ENCODE measurements at places on chromosomes 7 and 10.

- DNase-seq: no peak
Observed at GRCh38 chr10:88347597-88348304, 235.4 kb downstream of the RNLS start.

- DNase-seq: no peak
Observed at GRCh38 chr10:29621161-29621560, 13.6 kb downstream of the SVIL start.

DNA sequence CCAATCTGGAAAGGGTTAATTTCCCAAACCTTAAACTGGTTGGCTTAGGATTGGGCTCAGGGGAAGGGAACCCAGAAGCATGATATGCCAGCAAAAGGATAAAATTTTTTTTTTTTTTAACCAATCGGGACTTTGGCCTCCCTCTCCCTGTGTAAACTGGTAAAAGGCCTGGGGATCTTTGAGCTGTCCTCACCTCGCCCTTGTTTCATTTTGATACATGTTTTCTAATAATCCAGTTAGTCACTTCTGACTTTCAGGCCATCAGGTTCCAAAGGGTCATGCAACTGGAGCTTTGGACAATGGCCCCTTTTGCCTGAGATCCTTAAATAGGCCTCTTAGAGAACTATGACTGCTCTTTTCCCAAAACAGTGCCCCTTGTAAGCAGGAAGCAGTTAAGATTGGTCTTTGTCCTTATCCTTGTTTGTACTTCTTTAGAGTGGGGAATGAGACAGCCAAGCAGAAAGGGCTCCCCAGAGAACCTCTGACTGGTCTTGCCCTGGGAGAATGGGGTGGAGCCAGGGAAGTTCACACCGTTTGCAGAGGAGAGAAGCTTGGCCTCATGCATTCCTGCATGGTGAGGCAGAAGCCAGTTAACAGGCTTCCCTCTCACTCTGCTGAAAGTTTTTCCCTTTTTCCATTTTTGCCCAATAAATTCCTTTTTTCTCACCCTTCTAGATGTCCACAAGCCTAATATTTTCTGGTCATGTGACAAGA lies 424.2 kb upstream of the CNTNAP2 start:
- no peak for DNase-seq

- no peak for DNase-seq
Observed at GRCh38 chr7:138285129-138285528, 174.9 kb upstream of the TRIM24 start.

DNA sequence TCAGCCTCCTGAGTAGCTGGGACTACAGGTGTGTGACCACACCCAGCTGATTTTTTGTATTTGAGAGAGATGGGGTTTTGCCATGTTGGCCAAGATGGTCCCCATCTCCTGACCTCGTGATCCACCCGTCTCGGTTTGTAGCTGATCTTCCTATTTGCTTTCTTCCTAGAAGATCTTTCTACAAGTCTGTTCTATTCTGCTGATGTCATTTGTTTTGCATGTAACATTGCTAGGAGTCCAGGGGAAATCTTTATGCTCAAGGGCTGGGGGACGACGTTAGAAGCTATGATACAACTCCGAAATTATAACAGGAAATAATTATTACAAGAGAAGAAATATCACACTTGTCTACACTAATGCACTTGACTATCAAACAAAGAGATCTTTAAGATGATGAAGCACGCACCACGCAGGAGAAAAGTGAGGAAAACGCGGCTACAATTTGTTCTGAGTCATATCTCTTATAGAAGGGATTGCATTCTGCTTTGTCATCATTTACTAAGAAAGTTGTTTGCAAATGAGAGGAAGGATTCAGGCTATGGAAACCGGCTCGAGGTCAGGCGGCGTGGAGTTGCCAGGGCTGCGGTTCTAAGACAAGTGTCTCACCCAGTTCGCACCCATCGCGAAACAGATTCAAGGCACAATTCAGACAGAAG lies 103.0 kb upstream of the CARD11 start:
- DNase-seq: no peak

DNA sequence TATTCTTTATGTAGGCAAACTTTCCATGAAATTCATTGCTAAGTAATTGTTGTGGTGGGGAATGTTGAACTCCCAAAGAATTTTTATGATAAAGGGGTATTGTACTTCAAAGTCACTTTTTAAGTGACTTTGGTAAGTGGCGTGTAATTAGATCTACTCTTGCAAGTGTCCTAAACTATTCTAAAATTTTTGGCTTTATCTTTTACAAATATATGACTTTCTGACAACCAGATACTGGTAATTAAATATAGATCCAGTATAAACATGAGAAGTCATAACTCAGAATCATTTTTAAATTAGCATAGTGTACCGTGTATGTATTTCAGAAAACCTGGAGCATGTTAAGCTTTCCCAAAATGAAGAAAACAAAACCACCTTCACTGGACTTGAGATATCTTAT lies 84.7 kb upstream of the HGF start:
- DNase-seq: no peak

- DNase-seq: no peak
Observed at GRCh38 chr7:37826825-37827224, 21.6 kb upstream of the NME8 start.

DNA sequence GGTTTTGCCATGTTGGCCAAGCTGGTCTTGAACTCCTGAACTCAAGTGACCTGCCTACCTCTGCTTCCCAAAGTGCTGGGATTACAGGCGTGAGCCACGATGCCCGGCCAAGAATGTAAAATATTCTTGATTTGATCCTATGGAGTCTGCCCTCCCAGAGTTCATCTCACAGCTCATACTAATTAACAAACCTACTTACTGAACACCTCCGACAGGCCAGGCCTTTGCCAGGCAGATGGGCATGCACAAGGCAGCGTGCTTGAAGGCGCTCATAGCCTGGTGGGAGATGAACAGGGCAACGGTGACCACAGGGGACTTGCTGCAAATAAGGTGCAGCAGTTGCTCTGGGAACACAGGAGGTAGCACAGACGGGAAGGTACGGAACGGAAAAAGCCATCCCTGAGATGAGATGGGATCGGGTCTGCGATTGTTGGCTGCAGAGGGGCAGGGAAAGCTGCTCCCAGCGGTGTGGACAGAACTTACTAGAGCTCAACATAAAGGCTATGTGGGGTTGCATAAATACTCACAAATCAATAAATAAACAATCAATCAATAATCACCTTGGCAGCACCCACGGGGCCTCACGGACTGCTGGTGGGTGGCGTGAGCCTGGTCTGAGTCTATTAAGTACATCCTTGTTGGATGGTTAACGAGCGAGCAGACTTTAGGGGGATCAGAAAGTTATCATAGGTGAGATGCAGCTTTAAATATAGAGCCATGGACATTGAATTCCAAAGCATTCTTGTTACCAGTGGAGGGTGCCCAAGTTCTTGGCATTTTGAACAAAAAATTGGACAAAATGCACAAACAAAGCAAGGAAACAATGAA lies 4.7 kb downstream of the ACBD7 start:
- DNase-seq: no peak

DNA sequence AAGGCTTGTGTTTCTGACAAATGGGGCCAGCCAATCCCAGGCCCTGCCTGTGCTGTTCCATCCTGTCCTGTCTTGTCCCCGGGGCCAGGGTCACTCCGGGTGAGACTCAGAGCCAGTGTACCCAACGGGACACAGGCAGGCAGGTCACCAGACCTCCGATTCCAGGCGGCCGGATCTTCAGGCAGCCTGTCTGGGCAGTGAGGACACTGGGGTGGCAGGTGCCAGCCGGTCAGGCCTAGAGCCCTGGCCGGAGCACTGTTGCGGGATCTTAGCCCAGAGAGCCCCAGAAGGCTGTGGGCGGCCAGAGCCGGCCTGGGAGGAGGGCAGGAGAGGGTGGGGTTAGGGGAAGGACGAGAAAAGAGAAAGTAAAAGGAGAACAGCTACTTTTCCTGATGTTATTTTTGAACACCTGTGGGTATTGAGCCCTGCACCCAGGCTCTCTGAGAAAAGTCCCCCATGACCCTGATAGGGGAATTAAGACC lies 134.3 kb upstream of the TNRC18 start:
- DNase-seq: no peak

GRCh38 chr10:74921744-74922143 lies 95.3 kb downstream of the KAT6B start:
- DNase-seq: no peak

GRCh38 chr10:18955061-18955460 lies 93.5 kb upstream of the MALRD1 start:
- DNase-seq: no peak
